ENCODE measurements at places on chromosomes 11 and 22.

GRCh38 chr11:125407046-125407445 is 89.0 kb downstream of the FEZ1 start:
- no peak for DNase-seq

- DNase-seq, result no peak
These were observed 19.6 kb upstream of the TXNRD2 start for GRCh38 chr22:19961201-19961580.

DNA sequence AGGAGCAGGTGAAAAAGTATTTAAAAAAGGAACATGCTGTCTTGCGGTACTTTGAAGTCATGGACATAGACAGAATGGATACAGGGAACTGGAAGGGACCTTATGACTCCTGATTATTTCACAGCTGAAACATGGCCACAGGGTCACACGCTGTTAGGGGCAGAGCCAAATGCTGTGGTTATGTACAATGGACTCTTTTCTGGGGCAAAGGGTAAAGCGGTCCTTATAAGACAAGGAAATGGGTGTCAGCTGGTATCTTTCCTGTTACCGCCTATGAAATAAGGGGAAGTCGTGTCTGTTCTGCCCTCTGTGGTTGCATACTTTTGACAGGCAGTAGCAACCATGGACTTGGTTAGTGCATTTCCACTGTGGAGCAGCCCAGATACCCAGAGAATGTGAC is 12.8 kb upstream of the ST14 start:
- peak; percentile 85 for DNase-seq

- DNase-seq, result no peak
These were observed 11.2 kb downstream of the SLC25A1 start for GRCh38 chr22:19167106-19167869.

DNA sequence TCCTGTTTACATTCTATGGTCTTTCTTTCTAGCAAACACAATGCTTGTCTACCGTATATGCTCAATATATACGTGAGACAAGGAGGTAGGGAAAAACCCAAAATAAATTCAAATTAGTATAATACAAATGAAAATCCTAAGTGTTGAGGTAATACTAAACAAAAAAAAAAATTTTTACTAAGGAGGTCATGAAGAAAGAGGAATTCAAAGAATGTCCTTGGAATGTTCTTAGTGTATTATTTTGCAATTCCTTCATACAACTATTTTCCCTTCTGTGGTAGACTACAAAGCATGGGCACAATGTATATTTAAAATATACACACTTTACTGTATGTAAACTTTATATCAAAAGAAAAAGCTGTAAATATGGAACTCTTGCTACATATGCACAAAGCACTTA is 36.4 kb downstream of the PIK3C2A start:
- no peak for DNase-seq

DNA sequence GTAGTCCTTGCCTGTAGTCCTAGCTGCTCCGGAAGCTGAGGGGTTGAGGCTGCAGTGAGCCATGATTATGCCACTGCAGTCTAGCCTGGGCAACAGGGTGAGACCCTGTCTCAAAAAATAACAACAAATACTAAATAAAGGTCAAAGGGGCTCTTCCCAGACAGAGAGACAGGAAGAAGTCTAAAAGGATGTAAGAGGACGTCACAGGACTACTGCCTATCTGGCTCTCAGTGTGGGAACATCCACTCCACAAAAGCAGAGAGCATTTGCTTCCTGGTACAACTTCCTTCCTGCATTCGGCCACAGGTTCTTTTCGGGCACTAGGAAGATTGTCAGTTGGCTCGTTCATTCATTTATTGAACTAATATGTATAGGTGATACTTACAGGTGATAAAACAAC is 110.6 kb downstream of the SGSM3 start:
- no peak for DNase-seq

DNA sequence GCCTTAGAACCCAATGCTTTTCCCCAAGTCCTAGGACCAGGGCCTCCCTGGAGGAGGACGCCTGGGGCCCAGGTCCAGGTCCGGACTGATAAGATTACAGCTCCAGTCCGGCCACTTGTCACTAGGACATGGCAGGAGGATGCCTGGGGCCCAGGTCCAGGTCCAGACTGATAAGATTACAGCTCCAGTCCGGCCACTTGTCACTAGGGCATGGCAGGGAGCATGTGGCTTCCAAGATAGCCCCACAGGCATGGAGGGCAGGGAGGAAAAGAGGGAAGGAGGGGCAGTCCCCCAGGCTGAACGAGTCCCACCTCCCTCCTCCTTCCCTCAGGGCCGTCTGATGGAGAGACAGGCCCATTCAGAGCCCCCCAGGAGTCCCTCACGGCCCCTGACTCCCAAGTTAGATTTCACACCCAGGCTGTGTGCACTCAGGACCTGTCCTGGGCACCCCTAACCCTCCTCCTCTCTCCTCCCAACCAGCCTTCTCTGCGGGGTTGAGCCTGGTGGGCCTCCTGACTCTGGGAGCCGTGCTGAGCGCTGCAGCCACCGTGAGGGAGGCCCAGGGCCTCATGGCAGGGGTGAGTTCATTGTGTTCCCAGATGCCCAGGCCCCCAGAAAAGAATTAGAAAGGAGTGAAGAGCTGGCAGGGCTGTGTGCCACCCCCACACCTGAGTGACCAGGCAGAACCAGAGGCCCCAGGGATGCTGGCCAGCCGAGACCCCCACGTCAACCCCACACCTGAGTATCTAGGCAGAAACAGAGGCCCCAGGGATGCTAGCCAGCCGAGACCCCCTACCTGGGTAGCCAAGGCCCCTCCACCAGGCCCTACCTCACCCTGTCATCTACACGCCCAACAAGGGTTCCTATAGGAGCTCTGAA is 2.1 kb downstream of the TSPAN32 start:
- DNase-seq, result no peak

GRCh38 chr11:65793625-65794400 is 7.0 kb downstream of the OVOL1 start:
- DNase-seq, result no peak

DNA sequence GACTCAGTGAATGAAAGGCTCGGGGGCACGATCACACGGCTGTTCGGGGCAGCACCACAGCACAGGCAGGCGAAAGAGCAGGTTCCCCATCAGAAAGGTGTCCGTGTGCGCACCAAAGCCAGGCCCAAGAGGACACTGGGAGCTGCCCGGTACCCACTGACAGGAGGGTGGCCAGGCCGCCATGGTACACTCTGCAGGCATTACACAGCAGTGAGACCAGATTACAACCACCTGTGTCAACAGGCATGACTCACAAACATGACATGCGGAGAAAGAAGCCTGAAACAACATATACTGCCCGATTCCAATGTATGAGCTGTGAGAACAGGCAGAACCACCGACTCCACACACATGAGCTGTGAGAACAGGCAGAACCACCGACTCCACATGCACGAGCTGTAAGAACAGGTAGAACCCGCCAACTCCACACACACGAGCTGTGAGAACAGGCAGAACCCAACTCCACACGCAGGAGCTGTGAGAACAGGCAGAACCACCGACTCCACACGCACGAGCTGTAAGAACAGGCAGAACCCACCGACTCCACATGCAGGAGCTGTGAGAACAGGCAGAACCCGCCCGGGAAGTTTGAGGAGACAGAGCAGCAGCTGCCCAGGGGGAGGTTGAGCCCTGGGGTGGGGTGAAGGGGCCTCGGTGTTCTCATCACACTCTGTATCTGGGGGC is 32.6 kb downstream of the KIAA0930 start:
- DNase-seq, result no peak

DNA sequence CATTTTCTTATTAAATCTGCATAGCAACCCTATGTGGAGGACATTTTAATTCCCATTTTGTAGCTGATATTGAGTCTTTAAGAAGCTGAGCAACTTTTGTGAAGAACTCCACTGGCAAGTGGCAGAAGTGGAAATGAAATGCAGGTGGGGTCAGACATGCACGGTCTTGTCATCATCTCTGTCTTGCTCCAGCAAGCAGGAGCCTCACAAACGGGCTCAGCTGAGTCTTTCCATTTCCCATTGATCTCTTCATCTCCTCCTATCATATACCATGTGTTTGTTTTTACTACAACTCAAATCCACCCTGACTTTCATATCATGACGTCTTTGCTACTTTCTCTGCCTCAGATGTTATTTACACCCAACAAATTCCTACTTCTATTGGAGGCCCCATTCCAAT is 97.9 kb upstream of the TENM4 start:
- no peak for DNase-seq

DNA sequence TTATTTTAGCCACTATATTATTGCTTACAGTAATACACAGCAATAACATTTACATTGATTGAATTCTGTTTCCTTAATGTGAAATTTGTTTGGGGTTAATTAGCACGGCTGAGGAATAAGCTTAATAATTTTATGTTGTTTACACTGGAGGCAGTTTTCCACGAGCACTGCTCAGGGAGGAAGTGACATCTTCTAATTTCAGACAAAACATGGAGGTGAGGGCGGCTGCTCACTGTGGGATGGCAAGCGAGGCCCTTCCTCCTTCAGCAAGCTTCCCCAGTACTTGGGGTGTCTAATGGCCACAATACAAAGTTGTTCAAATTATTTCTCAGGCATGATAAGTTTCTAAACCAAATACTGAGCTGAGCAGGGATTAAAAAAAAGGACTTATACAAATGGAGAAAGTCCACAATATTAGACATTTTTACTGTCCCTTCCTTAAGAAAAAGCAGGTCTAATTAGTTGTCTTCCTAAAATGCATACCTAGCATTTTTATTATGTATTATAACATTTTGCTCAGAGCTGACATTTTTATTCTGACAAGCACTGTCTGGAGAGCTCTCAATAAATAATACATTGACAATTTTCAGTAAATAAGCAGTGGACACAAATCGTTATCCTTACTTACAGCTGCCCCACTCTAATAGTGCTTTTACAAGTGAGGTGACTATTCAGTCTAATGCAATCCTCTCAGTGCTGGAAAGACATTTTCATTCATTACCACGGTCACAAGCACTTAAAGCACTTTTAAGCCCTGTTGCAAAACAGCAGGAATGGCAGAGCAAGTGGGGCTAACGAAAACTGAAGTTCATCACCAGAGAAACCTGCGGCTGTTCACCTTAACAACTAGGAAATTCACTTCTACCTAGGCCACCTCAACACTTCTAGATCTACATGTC is 56.2 kb downstream of the SOX6 start:
- no peak for DNase-seq

- DNase-seq, result peak; percentile 40
These were observed 57.8 kb upstream of the ALDH3B2 start for GRCh38 chr11:67732045-67732787.

DNA sequence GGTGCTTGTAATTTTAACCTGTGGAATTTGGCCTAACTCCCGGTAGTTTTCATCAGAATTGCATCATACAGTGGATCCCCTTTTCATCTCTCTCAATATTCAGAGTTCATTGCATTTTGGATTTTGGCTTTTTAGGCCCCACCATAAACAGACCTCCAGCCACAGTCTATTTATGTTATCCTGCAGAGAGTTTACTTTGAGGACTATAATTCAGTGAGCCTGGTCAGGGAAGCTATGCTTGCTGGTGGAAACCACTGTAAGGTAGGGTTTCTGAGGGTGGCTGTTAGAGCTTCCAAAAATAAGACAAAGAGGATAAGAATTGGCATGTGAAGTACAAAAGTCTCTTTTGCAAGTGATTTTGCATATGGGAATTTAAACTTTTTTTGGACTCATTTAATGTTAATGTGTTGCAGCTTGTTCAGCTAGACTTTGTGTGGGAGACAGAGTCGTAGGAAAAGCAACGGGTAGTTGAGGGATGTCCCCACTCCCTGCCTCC is 34.8 kb upstream of the DDI1 start:
- no peak for DNase-seq

- DNase-seq, result no peak
These were observed 47.5 kb upstream of the AQP11 start for GRCh38 chr11:77542296-77542695.

DNA sequence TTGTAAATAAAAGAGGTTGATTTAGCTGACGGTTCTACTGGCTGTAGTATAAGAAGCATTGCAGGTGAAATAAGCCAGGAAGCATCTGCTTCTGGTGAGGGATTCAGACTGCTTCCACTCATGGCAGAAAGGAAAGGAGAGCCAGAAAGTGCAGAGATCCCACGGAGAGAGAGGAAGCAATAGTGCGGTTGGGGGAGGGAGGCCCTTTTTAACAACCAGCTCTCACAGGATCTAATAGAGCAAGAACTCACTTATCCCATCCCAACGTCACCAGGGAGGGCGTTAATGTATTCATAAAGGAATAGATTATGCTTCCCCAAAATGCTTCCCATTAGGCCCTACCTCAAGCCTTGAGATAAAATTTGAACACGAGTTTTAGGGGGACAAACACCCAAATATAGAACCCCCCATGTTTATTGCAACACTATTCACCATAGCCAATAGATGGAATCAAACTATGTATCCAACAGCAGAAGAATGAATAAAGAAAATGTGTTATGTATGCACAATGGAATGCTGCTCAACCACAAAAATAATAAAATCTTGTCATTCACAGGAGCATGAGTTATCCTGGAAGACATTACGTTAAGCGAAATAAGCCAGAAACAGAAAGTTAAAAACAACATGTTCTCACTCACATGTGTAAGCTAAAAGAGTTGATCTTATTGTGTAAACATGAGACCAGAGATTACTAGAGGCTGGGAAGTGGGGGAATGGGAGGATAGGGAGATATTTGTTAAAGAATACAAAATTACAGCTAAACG is 908.3 kb upstream of the ANO3 start:
- no peak for DNase-seq

DNA sequence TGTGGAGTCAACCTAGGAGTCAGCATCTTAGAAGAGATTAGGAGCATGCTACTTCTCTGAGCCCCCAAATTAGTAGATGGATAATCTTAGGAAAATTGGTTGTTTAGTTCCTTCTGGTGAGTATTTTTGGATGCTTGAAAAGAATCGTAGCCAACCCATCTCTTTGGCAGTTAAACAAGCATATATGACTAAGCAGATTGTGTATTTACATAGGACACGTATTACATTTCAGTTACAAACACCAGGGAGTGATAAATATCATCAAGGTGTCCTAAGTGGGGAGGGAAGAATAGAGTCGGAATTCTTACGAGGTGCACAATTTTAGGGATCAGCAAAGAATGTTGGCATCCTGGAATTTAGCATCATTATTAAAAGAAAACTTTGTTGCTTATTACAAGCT is 13.5 kb downstream of the PLET1 start:
- no peak for DNase-seq

DNA sequence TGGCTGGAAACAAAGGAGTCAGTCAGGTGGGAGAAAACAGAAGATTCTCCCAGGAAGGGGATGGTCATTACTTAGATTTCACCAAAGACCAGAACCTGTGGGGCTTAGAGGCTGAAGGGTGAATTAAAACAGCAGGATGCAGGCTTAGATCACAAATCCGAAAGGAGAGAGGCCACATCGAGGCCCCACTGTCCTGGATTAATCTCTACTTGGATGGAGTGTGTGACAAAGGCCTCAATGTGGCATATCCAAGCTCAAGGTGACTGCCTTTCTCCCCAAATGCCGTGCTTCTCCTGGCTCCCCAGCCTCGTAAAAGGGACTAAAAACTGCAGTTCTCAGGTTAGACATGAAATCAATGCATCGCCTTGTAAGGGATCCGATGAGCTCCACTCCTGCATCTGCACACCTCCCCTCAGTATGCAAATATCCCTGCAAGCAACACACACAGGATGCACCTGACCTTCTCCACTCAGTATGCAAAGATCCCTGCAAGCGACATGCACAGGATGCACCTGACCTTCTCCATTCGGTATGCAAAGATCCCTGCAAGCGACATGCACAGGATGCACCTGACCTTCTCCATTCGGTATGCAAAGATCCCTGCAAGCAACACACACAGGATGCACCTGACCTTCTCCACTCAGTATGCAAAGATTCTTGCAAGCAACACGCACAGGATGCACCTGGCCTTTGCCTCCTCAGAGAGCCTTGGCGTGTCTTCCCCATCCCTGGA is 447.4 kb downstream of the BRD1 start:
- DNase-seq, result no peak

Data from KBM-7 (cell line).